Stimulated activated CD4-positive, alpha-beta T cell treated with anti-CD3 and anti-CD28 coated beads, Interleukin-12 subunit alpha, Interleukin-12 subunit beta, amount 100 ng/mL, for 48 hours (primary cell): ENCODE measurements at places on chromosomes 4 and X.

- no peak for DNase-seq
Observed at GRCh38 chr4:109319684-109320083, 17.2 kb upstream of the COL25A1 start.

DNA sequence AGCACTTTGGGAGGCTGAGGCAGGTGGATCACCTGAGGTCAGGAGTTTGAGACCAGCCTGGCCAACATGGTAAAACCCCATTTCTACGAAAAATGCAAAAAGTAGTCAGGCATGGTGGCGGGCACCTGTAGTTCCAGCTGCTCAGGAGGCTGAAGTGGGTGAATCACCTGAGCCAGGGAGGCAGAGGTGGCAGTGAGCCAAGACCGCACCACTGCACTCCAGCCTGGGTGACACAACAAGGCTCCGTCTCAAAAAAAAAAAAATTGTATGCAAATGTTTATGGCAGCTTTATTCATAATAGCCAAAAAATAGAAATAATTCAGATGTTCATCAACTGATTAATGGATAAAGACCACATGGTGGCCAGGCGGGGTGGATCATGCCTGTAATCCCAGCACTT is 9.8 kb upstream of the NOCT start:
- DNase-seq: no peak

GRCh38 chr4:40570348-40571077 is 59.2 kb downstream of the RBM47 start:
- DNase-seq: no peak

DNA sequence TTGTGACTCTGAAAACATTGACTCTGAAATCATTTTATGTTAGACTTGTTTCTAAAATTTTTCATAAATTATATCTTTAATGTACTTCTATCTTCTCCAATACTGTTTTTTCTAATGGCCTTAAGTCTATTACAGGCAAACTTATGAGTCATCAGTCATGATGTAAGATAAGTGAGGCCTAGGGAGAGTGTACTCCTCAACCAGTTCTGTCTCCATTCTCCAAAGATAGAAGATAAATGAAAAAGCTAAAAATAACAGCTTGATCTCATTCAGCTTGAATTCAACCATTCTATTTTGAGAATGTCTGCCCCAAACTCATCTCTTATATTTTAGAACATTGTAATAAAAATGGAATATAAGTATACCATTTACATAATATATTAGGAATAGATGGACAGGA is 34.5 kb downstream of the STBD1 start:
- DNase-seq: no peak

DNA sequence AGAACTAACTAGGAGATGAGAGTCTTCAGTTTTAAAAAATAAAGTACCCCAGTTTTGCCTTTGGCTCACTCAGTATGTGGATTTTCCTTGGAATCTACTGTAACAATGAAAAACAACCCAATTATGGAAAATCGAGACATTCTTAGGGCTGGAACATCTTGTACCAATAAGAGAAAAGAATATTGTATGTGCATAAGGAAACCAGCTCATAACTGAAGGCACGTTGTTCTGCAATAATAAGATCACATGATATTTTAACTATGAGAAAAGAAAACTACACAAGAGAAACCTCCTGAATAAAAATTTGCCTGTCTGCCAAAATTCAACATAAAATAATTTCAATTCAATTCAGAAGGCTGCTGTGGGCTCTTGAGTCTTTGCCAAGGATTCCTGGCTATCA is 261.8 kb upstream of the EDNRA start:
- no peak for DNase-seq

DNA sequence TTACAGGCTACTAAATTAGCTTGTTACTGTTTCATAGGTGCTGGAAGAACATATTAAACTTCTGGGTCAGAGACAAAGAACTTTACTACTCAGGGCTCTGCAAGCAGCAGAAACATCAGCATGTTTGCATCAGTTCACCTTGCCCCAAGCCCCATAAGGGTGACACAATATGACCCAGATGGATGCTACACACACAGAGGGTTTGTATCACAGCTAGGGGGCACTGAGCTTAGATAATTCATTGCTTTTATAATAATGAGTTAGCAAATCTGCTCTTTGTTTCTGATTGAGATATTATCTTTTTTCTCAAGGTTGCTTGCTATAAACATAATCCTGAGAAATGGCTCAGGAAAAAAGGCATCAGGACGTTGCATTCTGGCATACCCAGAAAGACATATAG is 4.8 kb upstream of the SYNPO2 start:
- no peak for DNase-seq

DNA sequence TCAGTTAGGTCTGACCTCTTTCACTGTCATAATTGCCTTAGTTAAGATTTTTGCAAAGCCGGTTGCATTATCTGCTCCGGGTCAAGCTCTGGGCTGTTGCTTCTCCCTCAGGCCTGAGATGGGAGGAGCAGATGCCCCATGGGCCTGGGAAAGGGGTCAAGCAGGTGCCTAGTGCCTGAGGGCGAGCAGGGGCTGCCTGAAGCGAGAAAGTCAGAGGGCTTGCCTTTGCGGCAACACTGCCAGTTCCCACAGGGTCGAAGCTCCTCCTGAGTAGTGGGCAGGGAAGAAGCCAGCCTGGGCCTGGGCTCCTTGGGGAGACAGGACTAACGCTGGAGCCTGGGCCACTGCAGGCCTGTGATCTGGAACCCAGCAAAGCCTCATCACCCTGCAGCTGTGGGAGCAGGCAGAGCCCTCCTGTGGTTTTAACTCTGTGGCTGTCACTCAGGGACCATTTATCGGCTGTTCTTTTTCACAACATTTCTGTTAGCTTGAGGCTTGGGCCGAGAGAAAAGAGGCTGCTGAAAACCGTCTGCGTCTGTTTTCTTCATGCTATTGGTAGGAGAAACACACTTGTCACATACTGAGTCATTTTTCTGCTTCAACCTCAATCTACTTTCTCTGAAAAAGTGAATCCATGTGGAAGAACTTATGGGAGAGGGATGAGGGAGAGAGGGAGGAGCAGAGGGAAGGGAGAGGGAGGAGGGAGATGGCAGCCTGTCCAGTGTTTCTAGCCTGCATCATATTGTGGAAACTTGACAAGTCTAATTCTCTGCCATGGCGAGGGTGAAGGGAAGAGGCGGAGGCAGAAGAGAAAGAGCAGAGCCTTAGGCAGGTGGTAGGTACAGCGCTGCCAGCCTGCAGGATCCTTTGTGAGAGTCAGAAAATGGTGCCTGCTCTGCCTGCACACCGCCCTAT is 68.4 kb downstream of the RHOH start:
- no peak for DNase-seq

GRCh38 chrX:46758163-46758955 is 559 bp downstream of the SLC9A7 start:
- peak; percentile 6 for DNase-seq

DNA sequence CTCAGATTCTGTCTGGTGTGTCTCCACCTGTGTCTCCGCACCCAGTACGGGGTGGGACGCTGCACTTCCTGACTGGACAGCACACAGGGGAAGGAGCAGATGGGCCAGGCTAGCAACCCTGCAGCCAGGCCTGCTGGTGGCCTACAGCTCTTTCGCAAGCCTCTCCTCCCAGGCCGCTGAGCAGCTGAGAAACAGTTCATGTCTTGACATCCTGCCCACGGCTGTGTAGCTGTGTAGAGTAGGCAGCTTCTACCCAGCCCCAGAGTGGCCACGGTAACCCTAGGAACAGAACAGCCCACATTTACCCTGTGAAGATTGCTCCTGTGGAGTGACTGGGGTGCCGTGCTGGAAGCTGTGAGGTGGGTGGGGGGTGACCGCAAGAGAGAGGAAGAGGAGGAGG is 38.9 kb downstream of the CCNQ start:
- no peak for DNase-seq

GRCh38 chr4:103111598-103111997 is 12.0 kb upstream of the BDH2 start:
- DNase-seq: no peak

- DNase-seq: no peak
Observed at GRCh38 chrX:108323751-108324150, 114.5 kb downstream of the COL4A6 start.

GRCh38 chrX:9416562-9417348 is 48.1 kb upstream of the TBL1X start:
- DNase-seq: no peak

- DNase-seq: no peak
Observed at GRCh38 chrX:120137439-120137838, 21.0 kb upstream of the RHOXF2 start.

GRCh38 chr4:2944586-2945526 is 18.4 kb downstream of the NOP14 start:
- DNase-seq: no peak

DNA sequence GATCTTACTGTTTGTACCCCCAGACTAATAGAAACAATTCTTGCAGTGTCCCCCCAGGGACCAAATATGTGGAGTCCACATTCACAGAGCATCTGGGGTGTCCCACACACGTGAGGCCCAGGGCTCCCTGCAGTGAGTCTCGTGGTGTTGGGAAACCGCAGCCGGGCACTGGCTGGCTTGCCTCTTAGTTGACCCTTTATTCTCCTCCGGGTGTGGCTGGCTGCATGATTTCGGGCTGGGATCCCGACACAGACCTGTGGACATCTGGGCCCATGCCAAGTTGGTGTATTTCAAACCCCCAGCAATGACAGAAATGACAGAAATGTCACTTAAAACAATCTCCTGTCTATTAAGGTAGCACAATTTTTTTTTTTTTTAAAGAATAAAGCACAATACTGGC is 15.6 kb upstream of the CLDN24 start:
- DNase-seq: no peak

- peak; percentile 86 for DNase-seq
Observed at GRCh38 chr4:83282049-83282535, 2.5 kb downstream of the COQ2 start.
